ENCODE measurements at places on chromosomes 6 and 20.
A peak's percentile ranks its signal among the peaks of the same experiment; 100 is the strongest.

GRCh38 chr20:63247671-63248228 is 6.5 kb downstream of the NKAIN4 start:
- no peak for DNase-seq

DNA sequence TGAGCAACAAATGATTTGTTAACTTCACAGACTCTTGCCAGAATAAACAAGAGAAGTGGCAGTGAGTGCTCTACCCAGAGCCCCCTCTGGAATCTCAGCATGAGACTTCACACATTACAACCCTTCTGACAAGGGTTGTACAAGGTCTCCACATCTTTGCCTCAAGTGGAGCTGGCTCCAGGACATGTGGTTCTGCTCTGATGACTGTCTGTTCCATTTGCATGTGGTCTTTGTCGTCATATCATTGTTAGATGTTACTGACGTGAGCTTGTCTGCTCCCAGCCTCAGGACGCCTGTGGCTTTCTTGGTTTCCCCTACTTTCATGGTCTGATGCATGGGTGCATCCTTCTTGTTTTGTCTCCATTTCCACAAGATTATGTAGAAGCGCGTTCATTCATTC is 115.0 kb downstream of the SLC24A3 start:
- no peak for DNase-seq

GRCh38 chr6:49300911-49301310 is 162.1 kb downstream of the MMUT start:
- no peak for DNase-seq

- no peak for DNase-seq
These were observed 211.6 kb downstream of the WDR27 start for GRCh38 chr6:169490246-169490641.

GRCh38 chr20:2137552-2138201 is 36.0 kb downstream of the STK35 start:
- DNase-seq, result peak; percentile 35

DNA sequence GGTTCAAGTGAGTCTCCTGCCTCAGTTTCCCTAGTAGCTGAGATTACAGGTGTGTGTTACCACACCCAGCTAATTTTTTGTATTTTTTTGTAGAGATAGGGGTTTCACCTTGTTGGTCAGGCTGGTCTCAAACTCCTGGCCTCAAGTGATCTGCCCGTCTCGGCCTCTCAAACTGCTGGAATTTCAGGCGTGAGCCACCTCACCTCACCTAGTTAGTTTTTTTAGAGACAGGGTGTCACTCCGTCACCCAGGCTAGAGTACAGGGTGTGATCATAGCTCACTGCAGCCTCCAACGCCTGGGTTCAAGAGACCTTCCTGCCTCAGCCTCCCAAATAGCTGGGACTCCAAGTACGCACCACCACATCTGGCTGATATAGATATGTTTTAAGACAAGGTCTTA is 22.9 kb downstream of the SYTL3 start:
- DNase-seq, result no peak

GRCh38 chr6:125258651-125259353 is 43.0 kb downstream of the HDDC2 start:
- no peak for DNase-seq

DNA sequence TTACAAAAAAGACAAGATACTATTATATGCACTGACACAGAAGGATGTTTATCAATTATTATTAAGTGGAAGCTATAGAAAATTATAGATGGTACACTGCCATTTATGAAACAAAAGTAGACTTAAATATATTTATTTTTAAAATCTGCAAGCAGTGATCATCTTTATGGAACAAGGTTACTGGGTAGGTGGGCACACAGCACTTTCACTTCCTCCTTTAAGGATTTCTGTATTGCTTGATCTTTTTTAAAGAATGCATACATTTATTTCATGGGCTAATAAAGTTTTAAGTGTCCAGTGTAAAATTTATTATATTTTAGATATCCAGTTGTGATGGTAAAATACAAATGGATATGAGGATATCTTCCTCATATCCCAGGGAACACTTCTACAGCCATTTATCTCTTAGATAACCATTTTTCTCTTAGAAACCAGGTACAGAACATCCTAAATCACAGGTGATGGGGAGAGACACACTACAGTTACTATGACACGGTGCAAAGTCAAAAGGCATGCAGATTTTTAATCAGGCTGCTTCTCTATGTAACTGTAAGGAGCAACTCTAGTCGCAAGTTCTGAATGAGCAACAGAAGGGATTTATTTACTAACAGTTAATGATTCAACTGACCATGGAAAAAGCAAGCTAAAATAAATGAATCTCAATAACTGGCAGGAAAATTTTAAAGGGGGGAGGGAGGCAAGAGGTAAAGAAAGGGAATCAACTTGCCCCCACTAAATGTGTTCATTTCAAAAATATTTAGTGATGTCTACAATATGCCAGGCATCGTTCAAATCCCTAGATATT is 2.2 kb downstream of the FBXL4 start:
- no peak for DNase-seq

GRCh38 chr6:136564180-136564579 is 14.0 kb upstream of the MAP7 start:
- no peak for DNase-seq

- DNase-seq, result no peak
These were observed 44.3 kb downstream of the CTCFL start for GRCh38 chr20:57480444-57481160.

DNA sequence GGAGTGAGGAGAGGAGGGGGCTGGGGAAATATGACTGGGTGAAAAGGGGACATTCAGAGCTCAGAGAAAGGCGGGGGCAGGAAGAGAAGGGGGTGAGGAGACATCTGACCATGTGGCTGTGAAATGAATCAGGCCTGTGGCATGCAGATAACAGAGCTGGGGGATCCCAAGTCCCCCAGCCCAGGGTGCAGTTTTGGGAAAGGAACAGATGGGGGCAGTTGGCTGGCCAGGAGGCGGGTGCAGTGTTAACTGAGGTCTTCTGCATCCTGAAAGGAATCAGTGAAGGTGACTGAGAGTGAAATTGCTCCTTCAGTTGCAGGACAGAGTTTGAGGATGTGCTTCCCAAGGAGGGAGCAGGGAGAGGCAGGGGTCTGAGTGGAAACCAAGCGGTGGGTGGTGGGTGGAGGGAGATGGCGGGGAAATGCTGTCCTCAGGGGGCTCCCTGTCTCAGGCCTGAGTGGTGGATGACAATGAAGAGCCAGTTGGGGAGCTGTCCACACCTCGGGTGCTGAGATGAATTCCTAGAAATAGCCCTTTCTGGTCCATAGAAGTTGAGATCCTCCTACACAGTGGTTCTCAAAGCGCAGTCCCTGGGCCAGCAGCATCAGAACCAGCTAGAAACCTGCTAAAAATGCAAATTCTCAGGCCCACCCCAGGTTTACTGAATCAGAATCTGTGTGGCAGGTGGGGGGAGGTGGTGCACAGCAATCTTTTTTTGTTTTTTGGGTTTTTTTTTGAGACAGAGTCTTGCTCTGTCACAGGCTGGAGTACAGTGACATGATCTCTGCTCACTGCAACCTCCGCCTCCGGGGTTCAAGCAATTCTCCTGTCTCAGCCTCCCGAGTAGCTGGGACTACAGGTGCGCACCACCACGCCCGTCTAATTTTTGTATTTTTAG is 26.0 kb upstream of the CCDC167 start:
- peak; percentile 50 for DNase-seq

GRCh38 chr6:35804996-35805736 is at the start of gene LHFPL5:
Gene LHFPL5 (plus strand): TSS chr6:35805352. CDS start chr6:35805671, 319 bp downstream.
- DNase-seq, result peak; percentile 25

DNA sequence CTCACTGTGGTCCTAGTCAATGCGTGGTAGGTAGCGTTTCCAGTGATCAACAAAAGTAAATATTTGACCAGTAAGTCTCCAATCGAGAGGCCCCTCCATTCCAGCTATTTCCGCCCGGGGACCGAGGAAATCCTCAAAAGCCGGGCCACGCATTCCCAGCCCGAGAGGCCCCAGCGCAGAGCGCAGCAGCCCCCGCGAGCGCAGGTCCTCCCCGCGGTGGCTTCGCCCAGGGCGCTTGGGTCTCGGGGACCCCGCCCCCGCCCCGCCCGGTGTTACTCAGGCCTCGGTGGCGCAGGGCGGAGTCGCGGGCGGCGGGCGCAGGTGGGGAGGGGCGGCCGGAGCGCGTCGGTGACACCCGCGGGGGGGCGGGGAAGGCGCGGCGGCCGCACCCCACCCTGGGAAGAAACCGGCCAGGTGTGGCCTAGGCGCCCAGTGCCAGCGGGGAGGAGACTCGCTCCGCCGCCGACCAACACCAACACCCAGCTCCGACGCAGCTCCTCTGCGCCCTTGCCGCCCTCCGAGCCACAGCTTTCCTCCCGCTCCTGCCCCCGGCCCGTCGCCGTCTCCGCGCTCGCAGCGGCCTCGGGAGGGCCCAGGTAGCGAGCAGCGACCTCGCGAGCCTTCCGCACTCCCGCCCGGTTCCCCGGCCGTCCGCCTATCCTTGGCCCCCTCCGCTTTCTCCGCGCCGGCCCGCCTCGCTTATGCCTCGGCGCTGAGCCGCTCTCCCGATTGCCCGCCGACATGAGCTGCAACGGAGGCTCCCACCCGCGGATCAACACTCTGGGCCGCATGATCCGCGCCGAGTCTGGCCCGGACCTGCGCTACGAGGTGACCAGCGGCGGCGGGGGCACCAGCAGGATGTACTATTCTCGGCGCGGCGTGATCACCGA is at the start of gene DSP:
DSP (plus strand) TSS at position 497 of the 890 bp plus-strand sequence; CDS start at position 742, 245 bp downstream.
- DNase-seq, result no peak

DNA sequence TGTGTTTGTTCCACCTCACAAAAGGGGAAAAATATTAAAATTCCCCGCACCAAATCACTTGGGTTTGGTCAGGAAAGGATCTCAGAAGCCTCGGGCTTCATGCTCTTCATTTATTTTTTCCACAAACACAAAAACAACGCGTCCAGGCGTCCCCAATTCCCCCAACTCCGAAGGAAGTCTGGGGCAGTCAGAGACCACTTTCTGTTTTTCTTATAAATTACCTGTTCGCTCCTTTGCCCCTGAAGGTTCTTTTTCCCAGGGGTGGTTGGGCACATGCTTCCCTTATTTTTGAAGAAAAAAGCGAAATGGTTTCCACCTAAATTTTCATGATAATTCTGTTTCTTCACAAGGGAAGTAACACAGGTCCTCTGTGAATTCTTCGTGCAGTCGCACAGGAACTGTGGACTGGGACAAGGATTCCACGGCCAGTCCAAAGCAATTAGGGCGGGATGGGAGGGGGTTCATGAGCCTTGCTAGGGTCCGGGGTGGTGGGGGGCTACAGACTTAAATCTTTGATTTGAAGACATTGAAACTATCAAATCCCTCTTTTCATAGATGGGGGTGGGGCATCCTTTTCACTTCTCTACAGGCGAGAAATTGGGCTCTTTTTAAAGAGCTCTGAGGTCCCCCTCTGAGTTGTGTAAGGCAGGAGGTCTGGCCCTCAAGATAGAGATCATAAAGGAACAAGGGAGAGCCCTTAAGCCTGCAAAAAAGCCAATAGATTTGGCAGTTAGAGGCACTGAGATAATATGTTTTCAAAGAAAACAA is 30.5 kb upstream of the HFE start:
- DNase-seq, result peak; percentile 40

- DNase-seq, result no peak
These were observed 21.7 kb downstream of the MDFI start for GRCh38 chr6:41659935-41660334.

DNA sequence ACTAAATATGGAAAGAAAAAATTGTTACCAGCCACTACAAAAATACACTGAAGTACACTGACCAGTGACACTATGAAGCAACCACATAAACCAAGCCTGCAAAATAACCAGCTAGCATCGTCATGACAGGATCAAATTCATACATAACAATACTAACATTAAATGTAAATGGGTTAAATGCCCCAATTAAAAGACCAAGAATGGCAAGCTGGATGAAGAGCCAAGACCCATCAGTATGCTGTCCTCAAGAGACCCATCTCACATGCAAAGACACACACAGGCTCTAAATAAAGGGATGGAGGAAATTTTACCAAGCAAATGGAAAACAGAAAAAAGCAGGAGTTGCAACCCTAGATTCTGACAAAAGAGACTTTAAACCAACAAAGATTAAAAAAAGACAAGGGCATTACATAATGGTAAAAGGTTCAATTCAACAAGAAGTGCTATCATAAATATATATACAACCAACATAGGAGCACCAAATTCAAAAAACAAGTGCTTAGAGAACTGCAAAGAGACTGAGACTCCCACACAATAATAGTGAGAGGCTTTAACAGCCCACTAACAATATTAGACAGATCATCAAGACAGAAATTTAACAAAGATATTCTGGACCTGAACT is 104.8 kb downstream of the HACE1 start:
- DNase-seq, result peak; percentile 32

DNA sequence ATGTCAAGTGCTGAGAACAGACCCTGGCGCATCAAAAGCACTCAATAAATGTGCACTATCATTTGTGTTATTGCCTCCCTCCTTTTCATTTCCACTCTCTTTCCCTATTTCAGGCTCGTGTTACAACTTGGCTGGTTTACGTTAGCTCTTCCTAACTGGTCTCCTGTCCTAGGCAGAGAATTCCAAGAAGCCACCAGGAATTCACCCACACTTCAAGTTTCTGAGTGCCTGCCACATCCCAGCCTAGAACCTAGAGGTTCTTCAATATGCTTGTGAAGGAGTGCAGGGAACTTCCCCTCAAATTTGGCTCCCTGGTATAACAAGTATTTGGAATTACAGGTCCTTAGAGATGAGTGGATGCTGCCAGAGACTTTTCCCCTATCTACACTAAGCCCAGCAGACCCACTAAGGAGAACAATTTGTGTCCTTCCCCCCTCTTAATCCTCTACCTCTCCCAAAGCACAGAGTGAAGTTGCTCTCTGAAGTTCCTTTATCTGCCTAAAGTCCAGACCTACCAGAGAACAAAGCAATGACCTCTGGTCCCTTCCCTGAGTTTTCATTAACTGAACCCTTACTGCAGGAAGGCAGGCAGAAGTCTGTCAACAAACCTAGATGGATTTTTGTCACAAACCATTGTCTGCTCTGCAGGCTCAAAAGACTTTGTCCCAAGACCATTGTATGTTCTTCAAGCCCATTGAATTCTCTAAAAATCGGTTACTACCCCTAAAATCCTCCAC is 201.6 kb upstream of the JARID2 start:
- no peak for DNase-seq

GRCh38 chr6:118881440-118882313 is 12.3 kb upstream of the ASF1A start:
- DNase-seq, result no peak

DNA sequence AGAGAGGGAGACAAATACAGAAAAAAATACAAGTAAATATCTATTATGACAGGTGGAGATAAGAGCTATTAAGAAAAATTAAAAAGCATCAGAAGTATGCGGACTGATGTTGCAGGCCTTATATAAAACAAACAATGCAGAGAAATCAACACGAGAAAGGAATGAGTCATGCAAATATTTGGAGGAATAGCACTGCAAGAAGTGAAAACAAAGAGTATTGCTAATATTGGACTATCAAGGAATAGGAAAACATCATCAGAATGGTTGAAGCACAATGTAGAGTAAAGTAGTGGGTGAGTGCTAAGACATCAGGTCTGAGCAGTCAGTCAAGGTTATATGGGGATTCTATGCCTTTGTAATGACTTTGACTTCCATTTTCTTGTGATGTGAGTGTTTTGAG is 657.5 kb upstream of the GJE1 start:
- DNase-seq, result no peak

- DNase-seq, result no peak
These were observed 41.7 kb downstream of the FRK start for GRCh38 chr6:116018976-116019375.
